Aortic smooth muscle cell (primary cell): ENCODE measurements at places on chromosomes 1 and 21. TPM values are rescaled to one million over a fixed set of nuclear protein-coding genes. Genes with fewer than 3 reads are reported as not detected.

RNU1-4 gene
- total RNA-seq: 565 and 1,390 TPM in 2 replicates

AMIGO1 gene
- total RNA-seq: 0.81 and 2.2 TPM in 2 replicates

EDARADD gene
- 0.68 and 2.5 TPM in 2 replicates for total RNA-seq

S100A3 gene
- total RNA-seq: 8.1 and 13.3 TPM in 2 replicates

MTF2 gene
- total RNA-seq: 14.8 and 17.4 TPM in 2 replicates

SLC50A1 gene
- 21.9 and 27.0 TPM in 2 replicates for total RNA-seq

PGLYRP3 gene
- total RNA-seq: not detected in 2 replicates

PRELP gene
- 1.1 and 2.7 TPM in 2 replicates for total RNA-seq

NR1I3 gene
- not detected in 2 replicates for total RNA-seq
